ENCODE measurements at places on chromosomes 4 and X. TPM values are rescaled to one million over a fixed set of nuclear protein-coding genes. Genes with fewer than 3 reads are reported as not detected.

Gene DRP2
- 0.47 TPM for total RNA-seq

Gene CD40LG
- 24.0 TPM for total RNA-seq

Gene TLR10
- total RNA-seq, result 0.44 TPM

Gene GPRASP2
- total RNA-seq, result 1.2 TPM

Gene CASP3
- 26.1 TPM for total RNA-seq

Gene IL2RG
- total RNA-seq, result 504 TPM

DNA sequence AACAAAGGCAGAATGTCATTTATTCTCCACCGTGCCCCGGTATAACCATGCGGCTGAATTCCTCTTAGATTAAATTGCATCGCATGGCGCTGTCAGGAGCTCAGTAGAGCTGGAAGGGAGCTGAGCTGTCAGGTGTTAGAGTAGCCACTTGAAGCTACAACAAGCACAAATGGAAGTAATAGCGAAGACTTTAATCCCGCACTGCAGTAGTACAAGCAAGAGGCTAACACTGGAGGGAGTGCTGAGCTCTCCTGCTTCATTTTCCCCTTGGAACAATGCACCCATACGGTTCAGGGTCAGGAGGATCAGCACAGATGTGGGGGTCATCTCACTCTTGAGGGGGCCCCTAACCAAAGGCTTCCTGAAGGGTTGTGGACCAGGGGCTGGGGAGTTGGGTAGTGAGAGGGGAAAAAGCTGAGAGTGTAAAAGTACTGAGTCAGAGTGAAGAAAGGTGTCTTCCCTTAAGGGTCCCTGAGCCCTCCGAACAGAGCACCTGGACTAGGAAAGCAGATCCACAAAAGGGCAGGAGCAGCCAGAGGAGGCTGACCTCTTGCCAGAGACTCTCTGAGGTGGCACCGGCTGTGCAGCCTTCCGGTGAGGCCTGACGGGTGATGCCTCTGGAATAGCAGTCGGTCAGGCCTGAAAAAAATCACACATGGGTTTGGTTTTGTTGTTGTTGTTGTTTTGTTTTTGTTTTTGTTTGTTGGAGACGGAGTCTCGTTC is 36.0 kb upstream of the CBR4 start:
- no peak for DNase-seq

DNA sequence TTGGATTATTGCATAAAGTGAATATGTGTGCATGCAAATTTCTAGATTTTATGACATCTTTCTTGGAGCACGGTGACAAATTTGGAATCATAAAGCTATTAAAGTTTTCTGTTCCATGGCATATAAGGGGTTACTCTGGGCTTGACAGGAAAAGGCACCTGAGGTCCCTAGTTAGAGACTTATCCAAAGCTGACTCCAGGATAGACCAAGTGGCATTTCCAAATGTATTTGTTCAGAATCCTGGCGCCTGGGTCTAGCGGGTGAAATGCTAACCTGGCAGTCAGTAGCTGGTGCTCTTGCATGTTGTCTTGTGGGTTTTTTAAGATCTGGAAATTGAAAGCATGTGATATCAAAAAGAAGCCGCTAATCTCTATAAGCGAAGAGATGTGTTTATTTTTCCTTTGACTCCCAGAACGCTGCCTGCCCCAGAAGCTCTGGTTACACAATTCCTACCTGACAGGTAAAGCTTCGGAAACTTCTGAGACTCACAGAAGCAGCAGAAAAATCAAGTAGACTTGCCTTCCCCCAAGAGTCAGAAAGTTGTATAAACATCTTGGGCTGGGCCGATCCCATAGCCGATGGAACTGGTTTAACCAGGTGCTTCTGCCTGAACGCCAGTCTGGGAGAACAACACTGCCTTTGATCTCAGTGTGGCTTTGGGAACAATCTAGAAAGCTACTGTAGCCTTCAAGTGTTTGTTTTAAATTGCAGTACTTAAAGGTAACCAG is 12.9 kb upstream of the ZCCHC4 start:
- no peak for DNase-seq

DNA sequence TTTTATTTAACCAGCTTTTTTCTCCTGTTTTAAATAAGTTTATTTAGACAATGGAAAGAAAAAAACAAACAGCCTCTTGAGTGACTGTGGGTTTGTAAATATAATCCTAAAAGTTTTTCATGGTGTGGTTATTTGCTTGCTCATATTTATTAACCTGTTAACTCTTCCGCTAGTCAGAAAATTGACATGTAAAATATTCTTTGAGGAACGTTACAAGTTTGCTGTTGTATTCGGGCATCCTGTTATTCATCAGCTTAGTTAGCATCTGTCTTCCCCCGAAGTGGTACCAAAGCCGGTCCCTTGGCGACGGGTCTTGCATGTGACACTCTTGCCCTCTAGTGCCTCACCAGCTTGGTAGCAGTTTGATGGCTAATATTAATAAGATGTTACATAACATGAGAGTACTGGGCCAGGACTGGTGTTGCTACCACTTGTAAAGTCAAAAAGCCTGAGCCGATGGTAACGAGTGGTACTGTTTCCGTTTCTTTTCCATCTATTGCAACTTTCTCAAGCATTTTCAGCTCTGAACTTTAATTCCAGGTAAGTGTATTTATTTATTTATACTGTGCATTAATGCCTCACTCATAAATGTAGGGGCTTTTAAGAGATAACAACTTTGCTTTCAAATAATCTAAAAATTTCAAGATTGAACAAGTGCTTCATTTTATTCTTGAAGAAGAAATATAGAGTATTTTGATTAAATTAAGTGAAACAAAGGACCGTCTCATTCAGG is at the start of gene NDST3:
NDST3 (plus strand) TSS at position 434 of the 733 bp plus-strand sequence. CDS start 19,425 bp downstream, outside the sequence.
- no peak for DNase-seq

DNA sequence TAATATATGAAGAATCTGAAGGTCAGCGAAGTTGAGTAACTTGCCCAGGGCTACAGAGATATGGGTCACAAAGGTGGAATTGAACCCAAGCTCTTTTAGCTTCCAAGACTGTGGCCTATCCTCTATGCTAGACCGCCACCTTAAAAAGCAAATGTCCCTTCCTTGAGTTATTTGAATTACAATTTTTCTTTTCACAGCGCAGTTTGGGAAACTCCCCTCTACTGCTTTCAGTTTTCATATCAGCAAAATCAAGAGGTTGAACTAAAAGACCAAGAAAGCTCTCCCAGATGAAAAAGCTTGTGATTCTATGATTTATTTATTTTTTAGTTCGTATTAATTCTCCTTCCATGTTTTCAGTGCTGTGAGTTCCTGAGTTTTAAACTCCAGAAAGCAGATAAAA is 174.5 kb upstream of the C1QTNF7 start:
- DNase-seq, result no peak

GRCh38 chr4:177308125-177308524 is 1.5 kb upstream of the NEIL3 start:
- DNase-seq, result no peak

DNA sequence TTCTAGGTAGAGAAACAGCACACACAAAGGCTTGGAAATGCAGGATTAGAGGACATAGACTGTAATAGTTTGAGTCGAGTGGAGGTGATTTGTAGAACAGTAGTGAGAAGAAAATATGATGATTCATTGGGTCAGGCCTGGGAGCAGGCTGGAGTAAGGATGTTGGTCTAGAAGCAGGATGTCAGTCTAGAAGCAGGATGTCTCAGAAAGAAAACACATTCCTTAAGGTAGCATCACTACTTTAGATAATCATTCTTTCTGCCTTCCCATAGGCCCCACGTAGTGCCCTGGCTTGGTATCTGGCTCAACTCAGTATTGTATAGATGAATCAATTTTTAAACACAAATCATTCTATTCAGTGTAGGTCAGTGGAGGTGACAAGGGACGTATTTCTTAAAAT is 11.2 kb upstream of the DACH2 start:
- DNase-seq, result no peak

GRCh38 chr4:70637239-70637913 is 8.8 kb downstream of the ENAM start:
- no peak for DNase-seq

- peak; percentile 70 for DNase-seq
Observed at GRCh38 chr4:25367004-25367621, 9.9 kb upstream of the ANAPC4 start.

GRCh38 chrX:38805432-38806389 is 4.5 kb downstream of the MID1IP1 start:
- peak; percentile 71 for DNase-seq
